Smooth muscle cell of trachea (primary cell): ENCODE measurements at places on chromosomes 6 and 20. TPM values are rescaled to one million over a fixed set of nuclear protein-coding genes. Genes with fewer than 3 reads are reported as not detected.

CBLN4 gene
- total RNA-seq = not detected in 2 replicates

CST4 gene
- not detected in 2 replicates for total RNA-seq

SPTLC3 gene
- total RNA-seq = 5.8 and 9.6 TPM in 2 replicates

DSE gene
- 64.4 and 122 TPM in 2 replicates for total RNA-seq

SOX18 gene
- 0.29 TPM in 1 of 2 replicates, not detected in the other for total RNA-seq

GABRR1 gene
- not detected in 2 replicates for total RNA-seq
